Activated naive CD8-positive, alpha-beta T cell treated with anti-CD3 and anti-CD28 coated beads, Interleukin-2, amount 50 U/mL, for 24 hours (primary cell): ENCODE measurements at places on chromosomes 3 and 15.

- no peak for DNase-seq
Observed at GRCh38 chr3:175702956-175703355, 843.8 kb downstream of the NAALADL2 start.

DNA sequence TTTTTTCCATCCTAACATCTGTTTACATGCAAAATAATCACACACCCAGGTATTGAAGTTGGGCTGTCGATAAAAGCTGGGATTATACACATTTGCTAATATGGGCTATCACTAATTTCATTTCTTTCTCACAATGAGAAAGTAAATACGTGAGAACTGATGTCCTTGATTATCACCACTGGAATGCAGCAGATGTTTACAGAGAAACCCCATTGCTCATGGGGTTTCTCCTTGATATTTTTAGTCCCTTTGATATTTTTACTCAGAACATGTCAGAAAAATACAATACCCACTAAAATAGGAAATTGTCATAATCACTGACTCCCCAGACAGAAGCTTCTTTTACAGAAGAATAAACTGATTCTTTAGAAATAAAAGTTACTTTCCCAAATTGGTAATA is 535.1 kb upstream of the CCDC54 start:
- no peak for DNase-seq

- no peak for DNase-seq
Observed at GRCh38 chr15:64858021-64858575, 16.4 kb downstream of the PLEKHO2 start.

GRCh38 chr3:120263792-120264191 is 21.2 kb downstream of the GPR156 start:
- DNase-seq = no peak

DNA sequence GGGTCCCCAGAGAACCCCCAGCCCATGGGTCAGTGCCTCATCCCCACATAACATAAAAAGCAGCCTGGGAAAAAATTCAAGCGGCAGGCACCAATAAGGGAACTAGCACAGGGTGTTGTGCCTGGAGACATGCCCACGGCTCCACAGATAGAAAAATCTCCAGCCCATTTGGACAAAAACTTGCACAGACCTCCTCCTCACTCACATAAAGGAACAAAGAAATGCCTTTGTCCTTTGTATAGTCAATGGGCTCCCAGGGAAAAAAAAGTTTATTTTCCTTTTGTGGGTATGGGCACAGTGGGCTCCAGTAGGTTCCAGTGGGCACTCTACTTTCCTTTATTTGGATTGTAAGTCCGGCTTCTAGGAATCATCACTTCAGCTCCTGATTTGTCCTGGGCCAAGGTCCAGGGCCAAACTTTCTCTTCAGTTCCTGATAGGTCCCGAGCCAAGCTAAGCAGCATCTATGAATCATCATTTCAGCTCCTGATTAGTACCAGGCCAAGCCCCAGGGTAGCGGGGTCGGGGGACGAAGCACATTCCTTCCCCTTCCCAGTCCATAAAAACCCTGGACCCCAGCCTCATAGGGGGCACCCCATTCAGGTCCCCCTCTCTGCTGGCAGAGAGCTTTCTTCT is 1.6 kb upstream of the DNAH12 start:
- DNase-seq = no peak

DNA sequence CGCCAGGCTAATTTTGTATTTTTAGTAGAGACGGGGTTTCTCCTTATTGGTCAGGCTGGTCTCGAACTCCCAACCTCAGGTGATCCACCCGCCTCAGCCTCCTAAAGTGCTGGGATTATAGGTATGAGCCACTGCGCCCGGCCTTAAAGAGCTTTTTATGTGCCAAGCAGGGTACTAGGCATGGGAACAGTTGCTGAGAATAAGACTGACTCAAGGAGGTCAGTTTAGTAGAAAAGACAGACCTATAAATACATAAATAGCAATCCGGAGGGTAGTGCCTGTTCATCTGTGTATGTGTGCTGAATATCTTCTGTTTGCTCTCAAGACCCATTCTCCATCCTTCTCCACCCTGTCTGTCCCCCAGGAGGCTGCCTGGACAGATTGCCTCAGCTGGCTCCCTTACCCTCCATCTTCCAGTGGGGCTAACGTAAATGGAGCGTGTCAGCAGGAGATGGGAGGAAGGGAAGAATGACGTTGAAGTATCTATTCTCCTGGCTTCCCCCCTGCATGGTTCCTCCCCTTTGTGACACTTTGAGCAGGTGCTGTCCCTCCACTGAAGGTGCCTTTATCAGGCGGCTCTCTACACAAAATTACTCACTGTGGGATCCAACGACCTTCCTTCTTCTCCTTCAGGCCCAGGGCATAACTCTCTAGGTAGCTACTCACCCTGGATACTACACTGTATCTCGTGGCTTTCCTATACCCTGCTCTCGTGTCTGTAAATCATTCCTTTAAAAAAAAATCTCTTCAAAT is 31.1 kb downstream of the FBXO40 start:
- DNase-seq = no peak
